ENCODE measurements at places on chromosomes 5 and 9.

DNA sequence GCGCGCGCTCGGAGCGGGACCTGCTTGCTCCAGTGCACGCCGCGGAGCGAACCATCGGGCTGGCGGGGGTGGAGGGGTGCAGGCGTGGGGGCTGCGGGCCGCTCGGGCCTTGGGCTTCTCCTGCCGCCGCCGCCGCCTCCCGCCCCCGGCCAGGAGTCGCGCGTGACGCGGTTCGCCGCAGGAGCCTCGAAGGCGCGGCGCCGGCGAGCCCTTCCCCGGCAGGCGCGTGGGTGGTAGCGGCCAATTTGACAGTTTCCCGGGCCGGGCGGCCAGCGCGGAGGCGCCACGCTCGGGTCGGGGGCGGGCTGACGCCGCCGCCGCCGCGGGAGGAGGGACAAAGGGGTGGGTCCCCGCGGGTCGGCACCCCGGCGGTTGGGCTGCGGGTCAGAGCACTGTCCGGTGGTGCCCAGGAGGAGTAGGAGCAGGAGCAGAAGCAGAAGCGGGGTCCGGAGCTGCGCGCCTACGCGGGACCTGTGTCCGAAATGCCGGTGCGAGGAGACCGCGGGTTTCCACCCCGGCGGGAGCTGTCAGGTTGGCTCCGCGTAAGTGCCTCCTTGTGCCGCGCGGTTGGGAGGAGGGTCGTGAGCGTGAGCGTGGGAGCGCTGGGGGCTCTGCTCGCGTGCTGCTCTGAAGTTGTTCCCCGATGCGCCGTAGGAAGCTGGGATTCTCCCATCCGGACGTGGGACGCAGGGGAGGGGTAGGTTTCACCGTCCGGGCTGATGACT is at the start of gene TJP2:
TJP2 (plus strand) TSS at position 387 of the 725 bp plus-strand sequence; CDS start at position 483, 96 bp downstream.
- no peak for DNase-seq

DNA sequence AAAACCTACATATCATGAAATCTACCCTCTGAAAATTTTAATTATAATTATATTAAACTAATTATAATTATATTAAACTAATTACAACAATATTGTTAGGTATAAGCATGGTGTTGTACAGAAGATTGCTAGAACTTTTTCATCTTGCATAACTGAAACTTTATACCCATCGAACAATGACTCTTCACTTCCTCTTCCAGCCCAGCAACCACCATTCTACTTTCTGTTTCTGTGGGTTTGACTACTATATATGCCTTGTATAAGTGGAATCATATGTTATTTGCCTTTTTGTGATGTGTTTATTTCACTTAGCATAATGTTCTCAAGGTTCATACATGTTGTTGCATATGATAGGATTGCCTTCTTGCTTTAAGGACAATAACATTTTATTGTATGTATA is 274.2 kb upstream of the CCNH start:
- DNase-seq, result no peak

DNA sequence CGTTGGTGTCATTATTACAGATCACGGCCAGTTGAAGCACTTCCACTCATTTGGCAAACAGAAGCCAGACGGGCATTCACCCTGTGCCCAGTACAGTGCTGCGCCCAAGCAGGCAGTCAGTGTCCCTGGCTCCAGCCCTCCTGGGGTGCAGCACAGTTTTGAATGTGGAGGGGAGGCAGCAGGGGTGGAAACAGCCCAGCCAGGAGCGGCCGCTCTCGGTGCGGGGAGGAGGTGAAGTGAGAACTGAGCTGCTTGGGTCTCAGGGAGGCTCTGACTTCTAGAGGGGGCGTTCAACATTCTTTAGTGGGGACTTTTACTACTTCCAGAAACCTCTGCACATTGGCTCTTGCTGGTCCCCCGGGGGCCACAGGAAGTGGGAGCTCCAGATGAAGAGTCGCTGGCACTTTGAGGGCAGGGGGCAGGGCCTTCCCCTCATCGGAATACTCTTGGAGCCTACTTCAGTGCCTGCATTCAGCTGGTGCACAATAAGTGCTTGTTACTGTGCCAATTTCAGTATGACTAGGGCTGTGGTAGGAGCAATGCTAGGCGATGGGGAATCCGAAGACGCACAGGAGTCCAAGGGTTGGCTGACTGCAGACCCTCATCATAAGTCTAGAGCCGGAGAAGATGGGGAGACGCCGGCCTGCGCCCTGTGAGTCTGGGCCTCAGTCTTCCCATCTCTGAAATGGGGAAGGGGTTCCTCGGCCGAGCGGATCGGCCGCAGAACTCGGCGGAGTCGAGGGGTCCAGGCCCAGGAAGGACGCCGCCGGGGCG is 492 bp upstream of the NEK6 start:
- DNase-seq, result no peak

DNA sequence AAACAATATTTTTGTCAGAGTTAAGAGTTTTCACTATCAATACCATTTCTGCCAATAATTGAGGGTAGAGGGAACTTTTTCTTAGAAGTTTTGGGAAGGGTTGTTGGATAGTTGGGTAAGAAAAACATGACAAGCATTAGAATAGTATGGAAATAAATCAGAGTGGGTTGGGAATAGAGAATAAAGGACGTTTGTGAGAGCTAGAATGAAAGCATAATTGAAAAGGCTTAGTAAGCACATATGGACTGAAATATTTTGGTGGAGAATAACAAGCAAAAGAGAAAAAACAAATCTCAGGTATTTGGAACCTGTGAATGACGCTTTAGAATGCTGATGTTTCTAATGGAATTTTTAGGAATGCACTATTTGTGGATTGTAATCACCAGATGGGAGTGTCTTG is 262.9 kb upstream of the EDIL3 start:
- DNase-seq, result no peak

- DNase-seq, result no peak
Measured at GRCh38 chr9:121902461-121903135, 190.5 kb downstream of the TTLL11 start.

- no peak for DNase-seq
Measured at GRCh38 chr9:108639696-108640095, 216.1 kb downstream of the ACTL7B start.

Measured in esophagus muscularis mucosa (tissue), 4 donors.